DMS79 (cell line): ENCODE measurements at places on chromosomes 7 and 10.

GRCh38 chr10:70381471-70382421 is 679 bp downstream of the LRRC20 start:
- peak; percentile 45 for DNase-seq

DNA sequence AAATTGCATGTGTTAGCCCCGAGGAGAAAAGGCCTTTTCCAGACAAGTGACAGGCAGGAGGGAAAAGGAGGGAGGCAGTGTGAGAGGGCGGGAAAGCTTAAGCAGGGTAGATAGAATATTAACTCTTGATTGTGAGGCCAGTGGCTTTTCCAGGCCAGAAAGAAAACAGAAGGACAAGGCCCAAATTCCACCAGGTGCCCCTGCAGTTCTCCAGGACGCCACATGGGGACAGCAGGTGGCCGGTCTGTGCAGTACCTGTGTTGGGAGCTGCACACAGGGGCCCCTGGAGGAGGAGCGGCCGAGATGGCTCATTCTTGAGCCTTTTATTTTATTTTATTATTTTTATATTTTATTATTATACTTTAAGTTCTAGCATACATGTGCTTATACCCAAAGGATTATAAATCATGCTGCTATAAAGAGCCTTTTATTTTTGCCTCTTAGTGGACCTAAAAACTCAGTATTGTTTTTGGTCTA is 141.3 kb upstream of the KLF14 start:
- DNase-seq: no peak

- no peak for DNase-seq
Observed at GRCh38 chr7:12564996-12565764, 5.3 kb upstream of the SCIN start.

- no peak for DNase-seq
Observed at GRCh38 chr10:34756584-34756983, 58.5 kb downstream of the PARD3 start.

DNA sequence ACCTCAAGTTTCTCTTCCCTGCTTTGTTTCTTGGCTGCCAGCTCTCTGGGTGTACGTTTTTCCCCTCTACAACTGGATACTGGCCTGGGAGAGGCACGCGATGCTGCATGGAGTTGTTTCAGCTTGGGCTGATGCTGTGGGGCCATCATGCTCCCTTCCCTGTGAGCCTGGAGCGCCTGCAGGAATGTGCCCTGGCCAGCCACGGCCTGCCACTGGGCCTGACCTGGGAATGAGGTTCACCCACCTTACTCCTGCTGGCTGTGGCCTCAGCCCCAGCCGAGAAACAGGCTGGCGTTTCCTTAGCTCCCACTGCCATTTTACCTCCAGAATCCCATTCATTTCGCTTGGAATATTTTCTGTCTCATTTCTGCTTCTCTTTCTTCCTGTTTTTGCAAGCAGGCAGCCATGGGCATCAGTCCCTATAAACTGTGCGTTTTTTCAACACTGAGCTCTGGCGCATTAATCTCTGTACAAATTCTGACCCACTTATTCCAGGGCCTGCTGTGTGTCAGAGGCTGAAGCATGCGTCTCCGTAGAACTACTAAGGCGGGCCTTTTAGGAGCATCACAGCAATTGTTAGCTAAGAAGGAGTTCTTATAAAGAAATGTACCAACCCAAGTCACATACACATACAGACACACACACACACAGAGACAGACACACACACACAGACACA is 57.9 kb downstream of the GATA3 start:
- no peak for DNase-seq

DNA sequence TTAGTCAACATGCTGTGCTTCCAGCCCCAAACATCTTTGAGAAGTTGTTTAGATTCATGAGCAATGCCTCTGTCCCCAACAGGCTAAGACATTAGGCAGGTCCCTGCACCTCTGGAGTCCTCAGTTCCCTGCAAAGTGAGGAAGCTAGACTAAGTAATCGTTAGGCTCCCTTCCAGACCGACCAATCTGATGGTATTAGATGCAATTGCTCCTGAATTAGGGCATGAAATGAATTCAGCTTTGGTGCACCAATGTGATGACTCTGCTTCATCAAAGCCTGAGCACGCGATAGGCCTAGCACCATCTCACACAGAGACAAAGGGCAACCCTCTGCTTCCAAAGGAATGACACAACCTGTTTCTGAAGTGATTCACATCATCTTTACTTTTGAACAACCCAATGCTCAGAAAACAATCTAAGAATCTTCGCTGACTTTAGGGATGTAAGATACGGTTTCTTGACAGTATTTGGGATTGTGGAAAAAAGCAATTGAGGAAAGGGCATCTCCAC is 723 bp upstream of the TES start:
- no peak for DNase-seq

- DNase-seq: no peak
Observed at GRCh38 chr10:62450912-62451610, 76.9 kb downstream of the ZNF365 start.

DNA sequence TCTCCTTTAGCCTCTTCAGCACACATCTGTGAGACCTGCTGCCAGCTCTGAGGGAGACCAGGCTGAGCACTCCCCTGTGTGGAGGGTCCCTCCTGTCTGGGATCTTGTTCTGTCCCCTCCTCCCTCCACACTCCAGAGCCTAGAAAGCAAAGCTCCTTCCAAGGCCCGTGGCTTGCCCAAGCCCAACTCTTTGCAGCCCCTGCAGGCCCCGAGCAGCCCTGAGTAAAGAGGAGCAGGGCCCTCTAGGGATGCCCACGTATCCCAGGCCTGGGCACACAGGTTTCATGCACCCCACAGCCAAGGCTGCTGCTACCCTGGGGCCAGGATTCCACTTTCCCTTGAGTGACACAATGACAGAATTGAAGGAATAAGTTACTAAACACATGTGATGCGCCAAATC is 24.0 kb downstream of the COBL start:
- DNase-seq: no peak

DNA sequence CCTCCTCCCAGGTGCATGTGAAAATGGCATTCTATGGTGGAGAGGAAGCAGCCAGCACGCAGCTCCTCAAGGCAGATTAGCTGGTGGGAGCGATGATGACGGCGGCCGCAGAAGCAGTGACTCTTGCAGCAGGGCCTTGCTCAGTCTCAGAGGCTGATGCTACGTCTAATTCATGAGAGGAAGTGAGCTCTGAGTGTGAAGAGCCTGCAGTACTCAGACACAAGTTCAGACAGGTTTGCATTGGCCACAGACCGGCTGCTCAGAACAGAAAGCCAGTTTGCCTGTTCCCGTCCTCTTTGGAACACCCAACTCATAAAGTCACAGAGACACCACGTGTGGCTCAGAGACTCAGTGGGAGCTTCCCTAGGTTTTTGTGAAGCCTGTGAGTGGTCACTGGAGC is 136.5 kb downstream of the ADARB2 start:
- peak; percentile 53 for DNase-seq

DNA sequence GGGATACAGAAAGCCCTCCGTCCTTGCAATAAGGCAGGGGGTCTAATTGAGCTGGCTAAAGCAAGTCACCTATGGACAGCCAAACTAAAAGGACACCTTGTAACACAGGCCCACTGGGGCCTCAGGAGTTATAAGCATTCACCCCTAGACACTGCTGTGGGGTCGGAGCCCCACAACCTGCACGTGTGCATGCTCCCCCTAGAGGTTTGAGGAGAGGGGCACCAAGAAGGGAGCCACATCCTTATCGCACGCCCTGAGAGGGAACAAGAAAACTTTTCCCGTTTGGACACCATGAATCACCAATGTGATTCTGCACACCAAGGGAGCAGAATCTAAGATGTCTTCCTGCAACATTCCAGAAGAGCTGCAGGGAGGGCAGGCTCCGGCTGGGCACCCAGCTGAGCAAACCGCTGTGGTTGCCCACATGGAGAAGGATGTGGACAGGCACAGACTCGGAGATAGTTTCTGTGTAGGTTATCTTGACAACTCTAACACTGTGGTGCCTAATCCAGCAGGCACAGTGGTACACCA is 17.7 kb upstream of the TARP start:
- no peak for DNase-seq

DNA sequence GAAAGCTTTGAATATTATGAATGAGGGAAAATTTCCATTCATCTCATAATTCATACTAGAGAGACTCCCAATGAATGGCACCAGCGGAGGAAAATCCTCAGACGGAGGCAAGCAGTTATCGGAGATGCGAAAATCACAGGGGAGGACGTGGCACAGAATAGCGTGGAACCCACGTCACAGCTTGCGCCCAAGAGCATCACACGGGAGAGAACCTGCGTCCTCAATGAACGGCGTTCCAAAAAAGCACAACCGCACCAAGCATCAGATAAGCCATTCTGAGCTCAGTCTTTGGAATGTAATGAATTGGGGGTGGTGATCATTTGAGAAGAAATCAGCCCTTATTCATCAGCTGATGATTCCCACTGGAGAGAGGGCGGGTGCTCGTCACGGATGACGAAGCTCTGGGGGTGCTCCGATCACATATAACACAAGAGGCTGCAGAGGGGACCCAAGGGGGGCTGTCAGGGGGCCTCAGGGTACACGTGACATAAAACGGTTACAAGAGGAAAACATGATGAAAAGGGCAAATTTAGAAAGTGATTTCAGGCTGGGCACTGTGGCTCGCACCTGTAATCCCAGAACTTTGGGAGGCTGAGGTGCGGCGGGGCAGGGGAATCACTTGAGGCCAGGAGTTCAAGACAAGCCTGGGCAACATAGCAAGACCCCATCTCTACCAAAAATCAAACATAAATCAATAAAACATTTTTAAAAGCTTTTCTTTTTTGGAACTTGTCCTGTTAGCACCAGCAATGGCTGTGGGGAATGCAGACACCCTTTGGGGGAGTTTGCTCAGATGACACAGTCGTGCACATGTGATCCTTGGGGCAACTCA is 33.8 kb upstream of the FIS1 start:
- no peak for DNase-seq

- no peak for DNase-seq
Observed at GRCh38 chr7:22386206-22386858, 29.4 kb upstream of the RAPGEF5 start.

- no peak for DNase-seq
Observed at GRCh38 chr10:116271593-116272439, 1.2 kb downstream of the GFRA1 start.

DNA sequence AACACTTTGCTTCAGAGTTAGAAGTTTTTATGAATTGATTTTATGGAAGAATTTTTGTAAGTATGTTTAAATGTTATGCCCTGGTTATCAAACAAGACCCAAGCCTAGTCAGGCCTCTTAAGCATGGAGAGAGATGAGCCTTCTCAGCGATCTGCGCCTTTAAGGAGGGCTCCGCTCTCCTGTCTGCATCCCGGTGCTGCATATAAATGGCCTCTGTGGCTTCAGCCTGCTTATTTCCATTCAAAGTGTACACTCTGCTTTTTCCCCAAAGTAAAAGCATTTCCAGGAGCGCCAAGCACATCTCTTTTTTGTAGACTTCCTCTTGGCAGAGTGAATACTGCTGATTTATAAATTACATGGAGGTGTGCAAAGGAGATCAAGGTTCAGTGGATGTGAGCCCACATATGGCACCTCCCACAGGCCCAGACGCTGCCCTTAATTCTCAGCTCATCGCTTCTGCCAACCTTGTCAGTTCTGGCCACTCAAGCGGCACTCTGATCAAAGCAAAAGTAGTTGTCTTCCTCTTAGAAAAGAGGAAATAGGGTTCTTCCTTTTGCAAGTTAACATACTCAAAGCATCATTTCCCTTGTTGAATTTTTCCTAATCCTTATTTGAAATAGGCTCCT is 70.0 kb upstream of the SFMBT2 start:
- DNase-seq: no peak

- DNase-seq: no peak
Observed at GRCh38 chr7:19224951-19225350, 79.7 kb upstream of the FERD3L start.

DNA sequence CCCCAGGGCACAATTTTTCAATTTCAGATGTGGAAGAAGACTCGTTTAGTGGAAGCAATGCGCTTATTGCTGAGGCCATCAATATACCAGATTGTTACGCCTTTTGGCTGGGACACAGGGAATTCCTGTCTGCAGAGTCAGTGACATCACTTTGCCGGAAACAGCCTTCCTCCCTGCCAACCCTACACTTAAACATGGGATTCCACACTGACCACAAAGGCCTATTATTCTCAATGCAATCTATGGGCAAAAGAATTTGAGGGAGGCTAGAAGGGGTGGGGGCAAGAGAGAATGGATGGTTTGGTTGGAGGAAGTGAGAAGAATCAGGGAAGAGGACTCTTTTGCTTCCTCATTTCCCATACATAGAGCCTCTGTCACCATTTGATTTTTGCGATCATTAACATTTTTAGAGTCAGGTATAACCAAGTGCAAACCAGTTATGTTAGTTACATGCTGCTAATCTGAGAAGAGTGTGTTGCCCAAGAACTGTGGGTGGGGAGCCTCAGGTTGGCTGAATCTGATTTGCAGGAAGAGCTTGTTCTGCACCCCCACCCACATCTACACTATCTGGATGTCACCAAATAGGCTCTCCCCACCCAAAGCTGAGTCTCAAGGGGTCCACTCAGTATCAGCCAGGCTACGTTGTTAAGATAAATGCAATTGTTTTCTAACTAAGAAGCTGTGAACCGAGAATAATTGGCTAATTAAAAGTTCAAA is 58.2 kb downstream of the ENTPD1 start:
- DNase-seq: no peak

- no peak for DNase-seq
Observed at GRCh38 chr7:120184866-120185265, 88.1 kb upstream of the KCND2 start.

GRCh38 chr7:5653661-5654060 is 127.8 kb downstream of the RNF216 start:
- no peak for DNase-seq

GRCh38 chr7:139542308-139543151 is 19.0 kb downstream of the CLEC2L start:
- DNase-seq: no peak

DNA sequence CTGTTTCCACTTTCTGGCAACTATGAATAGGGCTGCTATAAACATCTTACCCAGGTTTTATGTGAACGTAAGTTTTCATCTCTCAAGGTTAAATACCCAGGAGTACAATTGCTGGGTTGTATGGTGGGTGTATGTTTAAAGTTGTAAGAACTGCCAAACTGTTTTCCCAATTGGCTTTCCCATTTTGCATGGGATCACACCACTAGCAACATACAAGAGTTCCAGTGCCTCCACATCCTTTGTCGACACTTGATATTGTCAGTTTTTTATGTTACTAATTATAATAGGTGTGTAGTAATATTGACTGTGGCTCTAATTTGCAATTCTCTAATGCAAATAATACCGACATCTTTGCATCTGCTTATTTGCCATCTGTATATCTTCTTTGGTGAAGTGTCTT is 82.9 kb downstream of the SFMBT2 start:
- DNase-seq: no peak

GRCh38 chr10:90313576-90314325 is 544.1 kb downstream of the HTR7 start:
- no peak for DNase-seq
